ENCODE measurements at places on chromosomes 11 and 22. TPM values are rescaled to one million over a fixed set of nuclear protein-coding genes. Genes with fewer than 3 reads are reported as not detected.

DNA sequence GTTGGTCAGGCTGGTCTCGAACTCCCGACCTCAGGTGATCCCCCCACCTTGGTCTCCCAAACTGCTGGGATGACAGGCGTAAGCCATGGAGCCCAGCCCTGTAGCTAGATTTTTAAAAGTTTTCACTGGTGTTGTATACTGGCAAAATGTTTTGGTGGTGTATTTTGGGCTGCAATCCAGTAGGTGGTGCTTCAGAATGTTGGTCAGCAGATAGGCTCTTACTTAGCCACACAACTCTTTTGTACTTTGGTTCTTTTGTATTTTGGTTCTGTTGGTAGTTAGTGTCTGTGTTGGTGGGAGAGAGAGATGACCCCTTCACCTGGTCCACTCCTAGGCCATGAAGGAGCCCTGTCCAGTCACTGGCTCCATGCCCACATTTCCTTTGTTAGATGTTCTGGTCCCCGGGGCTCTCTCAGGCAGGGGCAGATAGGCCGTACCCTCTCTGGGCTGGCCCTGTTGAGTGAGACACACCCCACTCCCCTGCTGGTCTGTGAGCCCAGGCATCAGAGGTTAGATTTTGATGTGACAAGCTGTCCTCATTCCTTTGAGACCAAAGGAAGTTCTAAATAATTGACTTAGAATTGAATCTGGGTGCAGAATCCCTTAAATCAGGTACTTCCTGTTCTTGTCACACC is 123.8 kb downstream of the DDX10 start:
- no peak overlapping the region for H3K4me3 ChIP-seq
- H3K36me3 ChIP-seq, result no peaks in the 10 kb centered on the region
- H3K27ac ChIP-seq, result no peak overlapping the region
- no peak for DNase-seq

GRCh38 chr11:60984636-60985035 is 13.2 kb downstream of the CD6 start:
- no peak overlapping the region for H3K4me3 ChIP-seq
- no peaks in the 10 kb centered on the region for H3K36me3 ChIP-seq
- DNase-seq, result no peak

USP2 gene
- total RNA-seq, result 17.3 TPM

KRTAP5-11 gene
- not detected for total RNA-seq
